H54 (cell line): ENCODE measurements at places on chromosomes 13 and 19.

DNA sequence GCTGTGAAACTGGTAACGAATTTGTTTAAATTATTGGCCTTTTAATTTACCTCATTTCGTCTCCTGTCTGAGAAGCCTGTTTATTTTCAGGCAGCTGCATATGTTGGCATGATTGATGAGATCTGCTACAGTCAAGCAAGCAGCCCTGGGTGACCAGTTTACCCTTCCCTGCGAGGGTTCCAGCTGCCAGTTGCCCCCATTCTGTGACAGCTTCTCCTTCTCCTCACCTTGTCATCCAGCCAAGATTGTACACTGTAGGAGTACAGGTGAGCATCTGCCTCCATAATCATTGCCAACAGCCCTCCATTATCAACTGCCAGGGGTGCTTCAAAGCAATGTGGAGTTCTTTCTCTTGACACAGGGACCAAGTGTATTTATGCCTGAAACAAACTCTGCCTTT is 1979.9 kb upstream of the PRR20A start:
- DNase-seq = no peak

DNA sequence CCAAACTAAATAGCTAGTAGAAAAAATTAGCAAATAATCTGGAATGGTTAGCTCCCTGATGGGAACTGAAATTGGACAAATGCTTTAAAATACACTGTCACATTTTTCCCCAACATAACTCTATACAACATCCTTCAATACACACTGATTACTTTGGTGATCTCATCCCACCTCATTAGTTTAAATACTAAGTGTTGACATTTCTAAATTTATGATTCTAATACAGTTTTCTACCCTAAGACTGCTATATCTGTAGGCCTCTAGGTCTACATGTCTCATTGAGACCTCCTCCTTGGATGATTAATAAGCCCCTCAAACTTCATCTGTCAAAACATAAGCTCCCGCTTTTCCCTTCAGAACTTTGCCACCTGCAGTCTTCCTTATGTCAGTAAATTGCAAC is 80.7 kb upstream of the SLITRK5 start:
- no peak for DNase-seq

DNA sequence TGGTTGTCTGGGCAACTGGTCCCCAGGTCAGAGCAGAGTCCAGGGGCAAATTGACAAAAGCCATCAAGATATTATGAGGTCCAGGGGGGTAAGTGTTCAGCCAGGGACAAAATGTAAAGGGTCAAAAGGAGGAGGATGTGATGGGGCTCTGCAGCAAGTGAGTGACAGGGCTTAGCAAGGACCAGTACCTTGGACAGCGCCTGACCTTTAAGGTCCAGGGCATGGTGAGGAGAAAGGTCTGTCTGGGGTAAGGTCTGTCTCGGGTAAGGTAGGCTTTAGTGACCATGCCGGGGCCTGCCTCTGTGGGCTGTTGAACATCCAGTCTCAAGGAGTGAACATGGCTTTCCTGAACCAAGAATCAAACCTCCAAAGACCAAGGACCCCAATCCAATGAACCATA is 6.3 kb upstream of the ZNF358 start:
- DNase-seq = no peak

DNA sequence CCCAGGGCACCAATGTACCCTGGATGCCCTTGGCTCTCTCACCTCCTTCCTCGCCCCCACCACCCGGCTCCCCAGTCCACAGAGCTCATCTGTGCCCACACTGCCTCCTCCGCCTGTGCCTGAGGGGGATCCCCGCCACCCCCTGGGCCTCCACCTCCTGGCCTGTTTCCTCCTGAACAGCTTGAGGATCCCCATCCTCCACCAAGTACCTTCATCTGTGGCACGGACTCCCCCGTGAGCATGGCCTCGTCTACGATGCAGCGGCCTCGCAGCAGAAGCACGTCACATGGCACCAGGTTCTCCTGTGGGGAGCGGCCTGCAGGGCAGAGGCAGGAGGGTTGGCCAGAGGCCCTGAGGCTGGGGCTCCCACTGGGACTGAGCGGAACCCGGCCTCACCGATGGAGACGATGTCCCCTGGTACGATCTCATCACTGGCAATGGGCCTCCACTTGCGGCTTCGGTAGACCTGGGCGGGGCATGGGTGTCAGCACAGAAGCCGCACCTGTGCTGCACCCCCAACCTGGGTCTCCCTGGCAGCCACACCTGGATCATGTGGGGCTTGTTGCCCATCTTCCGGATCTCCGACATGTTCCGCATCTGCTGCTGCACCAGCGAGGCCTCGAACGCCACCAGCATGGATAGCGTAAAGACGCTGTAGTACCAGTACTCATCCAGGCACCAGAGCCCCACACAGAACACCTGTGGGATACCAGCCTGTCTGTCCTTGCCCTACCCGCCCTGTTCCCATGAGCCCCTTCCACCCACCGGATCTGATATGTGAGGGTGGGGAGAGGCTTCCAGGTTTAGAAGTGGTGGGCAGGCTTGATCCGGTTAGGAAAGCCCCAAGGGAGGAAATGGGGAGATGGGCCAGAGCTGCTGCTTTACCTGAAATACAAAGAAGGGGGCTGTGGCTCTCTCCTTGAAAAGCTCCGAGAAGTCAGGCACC is 6.8 kb downstream of the ATP13A1 start:
- DNase-seq = peak; percentile 1

- no peak for DNase-seq
Observed at GRCh38 chr19:54164369-54165068, 5.0 kb upstream of the LENG1 start.

GRCh38 chr19:45615795-45616703 is 14.0 kb upstream of the GPR4 start:
- peak; percentile 68 for DNase-seq

DNA sequence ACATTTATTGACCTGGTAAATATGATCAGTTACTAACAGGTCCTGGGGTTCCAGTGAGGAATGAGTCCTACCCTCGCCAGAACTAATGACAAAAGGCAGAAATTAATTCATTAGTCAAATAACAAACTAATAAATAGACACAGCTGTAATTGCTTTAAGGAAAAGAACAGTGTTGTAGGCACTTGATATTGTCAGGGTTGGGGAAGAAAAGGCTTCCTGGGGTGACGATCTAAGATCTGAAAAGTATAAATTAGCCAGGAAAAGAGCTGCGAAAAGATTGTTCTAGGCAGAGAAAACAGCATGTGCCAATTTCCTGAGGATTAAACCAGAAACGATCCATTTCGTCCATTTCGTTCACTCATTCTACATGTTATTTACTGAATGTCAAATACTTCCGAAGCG is 670 bp upstream of the CHAF1A start:
- DNase-seq = no peak

- DNase-seq = no peak
Observed at GRCh38 chr13:113320226-113320875, 23.3 kb downstream of the LAMP1 start.

DNA sequence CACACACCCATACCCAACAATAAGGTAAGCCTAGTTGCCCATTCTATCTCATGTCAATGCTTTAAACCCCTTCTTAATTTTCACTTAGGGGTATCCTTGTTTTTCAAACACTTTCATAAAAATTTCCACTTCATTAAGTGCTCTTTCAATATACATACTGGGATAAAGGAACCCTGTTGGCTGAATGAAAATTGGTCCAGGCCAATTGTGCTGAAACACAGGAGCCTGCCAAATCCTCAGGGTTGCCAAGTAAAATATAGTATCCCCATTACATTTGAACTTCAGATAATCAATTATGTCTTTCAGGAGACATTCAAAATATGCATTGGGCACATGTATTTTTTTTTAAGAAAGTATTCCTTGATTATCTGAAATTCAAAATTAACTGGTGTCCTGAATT is 1131.1 kb downstream of the SLITRK1 start:
- DNase-seq = no peak

DNA sequence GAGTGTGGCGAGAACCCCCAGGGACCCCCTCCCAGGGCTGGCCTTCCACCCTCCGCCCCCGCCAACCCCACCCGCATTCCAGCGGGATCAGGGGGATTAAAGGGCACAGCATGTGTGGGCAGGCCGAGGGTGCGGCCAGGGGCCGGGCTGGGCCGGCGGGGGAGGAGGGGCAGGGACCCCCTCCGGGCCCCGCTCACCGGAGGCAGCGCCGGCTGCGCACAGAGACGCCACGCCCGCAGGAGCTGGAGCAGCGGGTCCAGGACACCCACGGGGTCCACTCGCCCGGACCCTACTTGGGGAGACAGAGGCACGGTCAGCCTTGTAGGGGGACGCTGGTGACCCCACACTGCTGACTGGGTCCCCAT is 2.4 kb downstream of the ADAMTSL5 start:
- no peak for DNase-seq

DNA sequence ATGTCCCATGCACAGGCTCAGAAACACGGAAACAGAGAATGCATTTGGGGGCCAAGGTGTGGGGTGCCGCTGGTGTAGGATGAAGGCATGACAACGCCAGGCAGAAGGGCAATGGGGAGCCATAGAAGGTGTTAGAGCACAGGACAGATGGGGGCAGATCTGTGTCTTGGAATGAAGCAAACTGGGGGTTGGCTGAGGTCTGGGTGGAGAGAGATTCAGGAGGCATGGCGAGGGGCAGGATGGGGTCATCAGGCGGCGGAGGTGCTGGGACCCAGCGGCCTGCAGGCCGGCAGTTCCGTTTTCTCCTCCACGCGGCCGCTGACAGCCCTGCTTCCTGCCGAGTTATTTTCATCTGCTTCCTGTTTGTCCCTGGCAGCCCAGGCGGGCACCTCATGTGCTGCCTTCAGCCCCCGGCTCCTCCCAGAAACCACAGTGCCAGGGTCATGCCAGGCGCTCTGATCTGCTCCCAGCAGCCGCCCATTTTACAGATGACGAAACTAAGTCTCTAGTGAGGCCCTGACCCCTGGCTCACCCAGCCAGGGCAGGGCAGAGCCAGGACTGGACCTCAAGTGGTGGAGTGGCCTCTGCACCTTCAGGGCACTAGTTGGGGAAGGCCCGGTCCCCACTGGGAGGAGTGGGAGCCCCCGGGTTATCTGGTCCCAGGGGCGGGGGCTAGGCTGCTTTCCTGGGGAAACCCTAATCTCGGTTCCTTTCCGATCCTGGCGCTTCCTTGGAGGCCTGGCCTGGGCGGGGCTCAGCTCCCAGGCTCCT is 2.2 kb downstream of the ARHGAP45 start:
- DNase-seq = no peak

- no peak for DNase-seq
Observed at GRCh38 chr19:48258350-48258749, 2.6 kb upstream of the CARD8 start.

DNA sequence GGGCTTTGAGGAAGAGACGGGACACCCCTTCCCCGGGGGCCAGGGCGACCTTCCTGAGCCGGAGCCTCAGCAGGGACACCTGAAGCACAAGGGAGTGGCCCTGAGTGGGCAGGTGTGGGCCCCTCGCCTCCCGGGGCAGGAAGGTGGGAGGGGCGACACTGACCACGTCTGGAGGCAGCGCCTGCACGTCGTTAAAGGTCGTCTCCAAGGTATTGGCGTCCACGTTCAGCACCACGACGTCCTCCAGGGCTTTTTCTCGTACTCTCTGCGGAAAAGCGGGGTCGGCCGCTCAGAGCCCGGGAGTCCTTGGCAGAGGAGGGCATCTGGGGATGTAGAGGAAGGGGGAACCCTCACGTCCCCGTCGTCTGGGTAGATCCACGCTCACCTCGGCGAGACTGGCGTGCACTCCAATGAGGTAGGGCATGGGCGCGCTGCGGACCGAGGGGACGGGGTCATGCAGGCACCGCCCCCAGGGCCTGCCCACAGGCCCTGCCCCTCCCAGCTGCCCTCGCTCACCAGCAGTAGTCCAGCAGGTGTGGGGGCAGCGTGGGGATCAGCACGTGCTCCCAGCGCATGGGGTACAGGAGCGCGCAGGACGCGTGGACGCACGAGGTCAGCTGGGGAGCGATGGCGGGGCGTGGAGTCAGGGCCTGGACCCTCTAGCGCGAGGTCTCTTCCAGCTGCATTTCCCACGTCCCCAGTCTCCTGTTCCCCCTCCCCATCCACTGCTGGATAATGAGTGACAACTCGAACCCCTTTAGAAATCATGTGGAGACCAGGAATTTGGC is 6.1 kb downstream of the DENND1C start:
- DNase-seq = no peak

DNA sequence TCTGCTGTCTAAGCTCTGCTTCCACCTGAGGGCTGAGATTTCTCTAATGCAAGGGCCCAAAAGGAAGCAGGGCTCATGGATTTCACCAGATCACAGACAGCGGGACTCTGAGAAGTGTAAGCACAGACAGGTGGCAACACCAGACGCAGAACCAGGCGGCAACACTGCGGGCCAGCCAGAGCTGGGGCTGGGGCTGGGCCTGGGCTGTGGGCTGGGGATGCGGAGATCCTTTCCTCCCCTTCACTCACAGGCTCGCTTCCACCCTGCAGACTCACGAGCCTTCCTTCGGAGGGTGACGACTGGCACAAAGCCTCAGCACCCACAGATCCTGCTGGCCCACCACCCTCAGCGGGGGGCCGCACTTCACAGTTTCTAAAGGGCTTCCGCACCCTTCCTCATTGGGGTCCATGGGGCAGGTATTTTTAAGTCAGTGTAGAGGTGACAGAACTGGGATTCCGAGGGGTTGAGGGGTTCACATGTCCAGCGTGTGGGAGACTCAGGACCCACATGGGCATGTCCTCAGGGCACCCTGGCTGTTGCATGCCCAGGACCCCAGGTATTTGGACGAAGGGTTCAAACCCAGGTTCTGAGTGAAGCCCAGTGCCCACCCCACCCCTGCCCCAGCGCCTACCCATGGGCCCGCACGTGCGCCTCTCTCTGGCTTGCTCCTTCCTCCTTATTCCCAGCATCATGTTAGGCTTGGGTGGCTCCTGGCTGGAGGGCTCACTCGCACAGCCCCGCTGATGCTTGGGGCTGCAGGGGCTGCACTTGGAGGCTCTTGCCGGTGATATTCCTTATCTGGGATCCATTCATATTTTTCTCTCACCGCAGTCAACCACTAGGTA is 137.3 kb upstream of the GPR12 start:
- no peak for DNase-seq

GRCh38 chr19:19900139-19900728 is 512 bp upstream of the ZNF93 start:
- DNase-seq = no peak

DNA sequence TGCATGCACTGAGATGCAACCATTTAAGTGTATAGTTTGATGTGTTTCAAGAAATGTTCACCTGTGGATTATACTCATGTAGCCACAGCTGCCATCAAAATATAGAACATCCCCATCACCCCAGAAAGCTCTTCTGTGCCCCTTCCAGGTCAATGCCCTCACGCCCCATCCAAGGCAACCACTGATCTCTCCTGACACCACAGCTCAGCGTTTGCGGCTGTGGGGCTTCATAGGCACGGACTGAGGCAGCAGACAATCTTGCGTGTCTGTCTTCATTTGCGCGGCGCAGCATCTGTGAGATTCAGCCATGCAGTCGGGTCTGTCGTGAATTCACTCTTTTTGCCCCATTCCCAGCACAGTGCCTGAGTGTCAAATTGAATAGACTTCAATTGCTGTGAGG is 153.8 kb upstream of the UQCRFS1 start:
- DNase-seq = no peak

DNA sequence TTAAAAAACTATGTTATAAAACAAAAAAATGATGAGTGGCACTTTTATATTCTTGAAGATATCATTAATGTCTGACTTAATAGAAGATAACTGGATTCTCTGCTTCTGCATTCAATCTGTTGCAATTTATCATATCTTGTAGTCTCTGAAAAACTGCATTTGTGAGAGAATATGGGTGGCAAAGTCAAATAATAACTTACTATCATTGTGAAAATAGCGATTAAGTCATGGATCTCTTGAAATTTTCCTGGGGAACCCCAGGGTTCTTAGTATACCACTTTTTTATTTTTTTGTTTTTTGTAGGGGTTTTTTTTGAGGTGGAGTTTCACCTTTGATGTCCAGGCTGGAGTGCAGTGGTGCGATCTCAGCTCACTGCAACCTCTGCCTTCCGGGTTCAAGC is 127.1 kb downstream of the STOML3 start:
- no peak for DNase-seq

GRCh38 chr13:109208522-109208921 is 577.9 kb downstream of the IRS2 start:
- no peak for DNase-seq
